Activated naive CD4-positive, alpha-beta T cell treated with anti-CD3 and anti-CD28 coated beads for 36 hours (primary cell): ENCODE measurements at places on chromosomes 2 and 18.

DNA sequence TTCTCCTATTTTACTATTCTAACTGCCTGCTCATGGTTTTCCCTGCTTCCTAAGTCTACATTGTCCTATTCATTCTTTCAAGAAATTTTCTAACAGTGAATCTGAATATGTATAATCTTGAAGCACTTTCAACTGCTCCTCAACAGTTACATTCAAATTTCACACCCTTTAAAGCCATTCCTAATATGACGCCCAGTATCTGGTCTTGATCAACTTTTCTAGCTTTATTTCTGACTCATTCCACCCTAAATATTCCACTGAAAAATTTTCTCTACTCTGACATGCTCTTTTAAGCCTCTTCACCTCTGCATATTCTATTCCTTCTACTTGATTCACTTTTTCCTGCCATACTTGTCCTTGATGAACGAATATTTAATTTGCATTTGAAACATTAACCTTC is 1893.9 kb upstream of the PIK3C3 start:
- no peak for DNase-seq

- DNase-seq = no peak
Measured at GRCh38 chr2:239881561-239882320, 143.4 kb downstream of the NDUFA10 start.

DNA sequence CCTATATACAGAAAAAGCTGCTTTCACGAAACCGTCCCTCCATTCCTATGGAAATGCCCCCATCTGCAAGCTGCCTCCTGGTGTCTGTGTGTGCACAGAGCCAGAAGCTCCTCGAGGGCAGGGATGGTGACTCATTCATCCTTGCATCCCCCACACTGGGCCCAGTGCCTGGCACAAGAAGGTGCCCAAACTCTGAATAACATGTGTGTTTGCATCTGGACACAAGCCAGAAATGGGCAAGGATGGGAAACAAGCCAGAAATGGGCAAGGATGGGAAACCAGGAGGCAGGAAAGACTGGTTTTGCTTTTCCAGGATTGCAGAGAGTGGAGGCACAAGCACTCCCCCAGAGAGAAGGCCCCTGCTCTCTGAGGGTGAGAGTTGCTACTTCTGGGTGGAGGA is 313.9 kb downstream of the CELF4 start:
- DNase-seq = no peak

GRCh38 chr2:182587831-182588230 is 128.2 kb upstream of the DNAJC10 start:
- DNase-seq = no peak

- DNase-seq = no peak
Measured at GRCh38 chr2:8551622-8552074, 130.2 kb upstream of the ID2 start.
